Activated CD4-positive, alpha-beta T cell treated with anti-CD3 and anti-CD28 coated beads, Interleukin-2, amount 10 ng/mL, durations not matched to agents 7 days and 5 days (primary cell): ENCODE measurements at places on chromosomes 6 and 20.

DNA sequence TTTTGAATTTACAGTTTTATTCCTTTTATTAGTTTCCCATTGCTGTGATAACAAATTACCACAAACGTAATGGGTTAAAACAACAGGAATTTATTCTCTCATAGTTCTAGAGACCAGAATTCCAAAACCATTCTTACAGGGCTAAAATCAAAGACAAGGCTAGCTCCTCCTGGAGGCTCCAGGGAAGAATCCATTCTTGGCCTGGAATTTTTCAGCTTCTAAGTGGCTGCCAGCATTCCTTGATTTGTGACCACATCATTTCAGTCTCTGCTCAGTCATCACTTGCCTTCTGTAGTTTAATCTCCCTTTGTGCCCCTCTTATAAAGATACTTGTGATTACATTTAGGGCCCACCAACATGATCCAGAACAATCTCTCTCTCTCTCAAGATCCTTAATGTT is 897 bp upstream of the SEL1L2 start:
- DNase-seq, result no peak

GRCh38 chr6:11601776-11602605 is 64.4 kb downstream of the TMEM170B start:
- DNase-seq, result no peak

- DNase-seq, result no peak
These were observed 58.5 kb downstream of the OGFRL1 start for GRCh38 chr6:71347119-71347518.

DNA sequence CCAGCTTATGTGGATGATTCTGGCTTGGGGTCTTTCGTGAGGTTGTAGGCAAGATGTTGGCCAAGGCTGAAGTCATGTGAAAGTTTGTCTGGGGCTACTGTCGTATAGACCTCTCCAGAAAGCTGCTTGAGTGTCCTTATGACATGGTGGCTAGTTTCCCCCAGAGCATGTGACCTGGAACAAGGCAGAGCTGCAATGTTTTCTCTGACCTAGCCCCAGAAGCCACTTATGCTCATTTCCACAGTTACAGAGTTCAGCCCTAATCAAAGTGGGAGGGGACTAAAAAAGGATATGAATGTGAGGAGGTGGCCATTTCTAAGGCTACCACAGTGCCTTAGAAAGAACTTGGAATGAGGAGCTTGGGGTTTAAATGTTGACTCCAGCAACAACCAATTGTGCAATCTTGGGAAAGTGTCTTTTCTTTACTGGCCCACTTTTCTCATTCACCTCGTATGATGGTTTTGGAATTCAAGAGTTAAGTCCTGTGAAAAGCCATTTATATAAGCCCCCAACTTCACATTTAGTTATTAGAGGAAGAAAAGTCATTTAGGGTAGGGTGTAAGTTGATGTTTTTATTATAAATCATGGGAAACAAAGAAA is 5.9 kb upstream of the ASXL1 start:
- DNase-seq, result no peak

DNA sequence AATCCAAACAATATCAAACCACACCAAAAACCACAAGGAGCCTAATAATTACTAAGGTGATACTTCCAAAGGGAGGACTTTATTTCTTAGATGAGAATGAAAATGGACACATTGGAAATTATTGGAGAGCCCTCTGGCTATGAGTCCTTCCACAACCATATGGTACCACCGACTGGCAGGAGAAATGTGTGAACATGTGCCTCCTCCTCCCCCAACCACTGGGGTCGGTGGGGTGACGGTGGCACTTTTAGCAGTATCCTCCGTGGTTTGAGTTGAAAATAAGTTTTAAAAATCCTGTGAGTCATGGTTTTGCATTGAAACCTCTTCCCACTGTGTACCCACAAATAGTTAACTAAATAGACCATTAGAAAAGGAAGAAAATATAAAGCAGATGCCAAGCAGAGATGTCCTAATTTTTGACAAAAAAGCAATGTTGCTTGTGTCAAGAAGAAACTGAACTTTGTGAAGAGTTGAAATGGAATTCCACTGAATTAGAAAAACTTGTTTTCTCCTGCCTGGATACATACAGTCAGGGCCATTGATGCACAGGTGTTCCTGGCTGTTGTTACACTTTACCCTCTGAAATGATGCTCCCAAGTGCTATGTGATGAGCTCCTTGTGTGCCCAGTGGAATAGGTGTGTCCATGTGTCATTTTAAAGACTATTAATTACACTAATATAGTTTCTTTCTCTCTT is 3.2 kb downstream of the EDN1 start:
- no peak for DNase-seq

DNA sequence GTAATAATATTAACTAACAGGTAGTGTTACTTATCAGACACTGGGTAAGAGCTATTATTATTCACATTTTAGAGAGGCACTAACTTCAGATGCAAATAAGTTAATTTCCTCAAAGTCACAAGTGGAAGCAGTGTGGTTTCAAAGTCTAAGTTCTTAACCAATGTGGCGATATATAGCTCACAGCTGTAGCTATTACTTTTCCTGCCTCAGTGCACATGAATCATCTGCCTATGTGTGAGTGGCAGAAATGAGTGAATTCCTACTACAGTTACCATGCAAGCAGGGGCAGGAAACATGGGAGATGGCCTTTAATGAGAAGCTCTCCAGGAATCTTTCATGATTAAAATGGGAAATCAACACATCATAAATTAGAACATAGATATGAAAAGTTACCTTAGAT is 126.2 kb upstream of the EYA4 start:
- DNase-seq, result no peak

DNA sequence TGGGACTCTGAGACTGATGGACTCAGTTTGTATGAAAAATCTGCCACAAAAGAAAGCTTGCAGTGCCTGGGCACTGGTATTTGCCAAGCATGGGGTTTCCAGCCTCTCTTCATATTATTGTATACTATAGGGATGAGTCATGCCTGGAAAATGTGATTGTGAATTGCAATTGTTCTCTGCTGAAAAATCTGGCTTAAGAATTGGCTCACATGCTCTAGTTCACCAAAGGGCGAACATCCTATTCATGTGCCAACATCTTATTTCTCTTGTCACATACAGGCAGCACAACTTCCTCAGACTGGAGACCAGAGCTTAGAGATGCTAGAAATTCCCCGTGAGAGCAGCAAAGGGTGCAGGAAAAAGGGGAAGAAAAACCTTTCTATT is 103.6 kb upstream of the KCNK16 start:
- DNase-seq, result no peak

DNA sequence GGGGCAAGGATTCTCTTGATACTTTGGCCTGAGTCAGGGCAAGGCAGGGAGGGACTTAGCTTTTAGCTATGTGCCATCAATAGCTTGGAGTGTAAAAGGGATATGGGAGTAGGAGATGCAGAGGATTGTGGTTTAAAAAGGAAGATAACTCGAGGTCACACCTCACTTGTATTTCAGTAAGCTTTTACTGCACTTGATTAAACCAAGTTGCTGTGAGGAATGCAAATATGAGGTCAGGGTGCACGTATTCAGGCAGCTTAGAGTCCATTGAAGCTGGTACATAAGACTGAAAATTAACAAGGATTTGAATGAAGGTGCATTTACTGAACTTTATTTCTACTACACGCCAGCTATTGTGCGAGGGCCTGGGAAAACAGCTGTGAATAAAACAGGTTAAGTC is 32.1 kb downstream of the DSTN start:
- DNase-seq, result no peak

- DNase-seq, result no peak
These were observed 677.0 kb upstream of the ID4 start for GRCh38 chr6:19160081-19160730.

DNA sequence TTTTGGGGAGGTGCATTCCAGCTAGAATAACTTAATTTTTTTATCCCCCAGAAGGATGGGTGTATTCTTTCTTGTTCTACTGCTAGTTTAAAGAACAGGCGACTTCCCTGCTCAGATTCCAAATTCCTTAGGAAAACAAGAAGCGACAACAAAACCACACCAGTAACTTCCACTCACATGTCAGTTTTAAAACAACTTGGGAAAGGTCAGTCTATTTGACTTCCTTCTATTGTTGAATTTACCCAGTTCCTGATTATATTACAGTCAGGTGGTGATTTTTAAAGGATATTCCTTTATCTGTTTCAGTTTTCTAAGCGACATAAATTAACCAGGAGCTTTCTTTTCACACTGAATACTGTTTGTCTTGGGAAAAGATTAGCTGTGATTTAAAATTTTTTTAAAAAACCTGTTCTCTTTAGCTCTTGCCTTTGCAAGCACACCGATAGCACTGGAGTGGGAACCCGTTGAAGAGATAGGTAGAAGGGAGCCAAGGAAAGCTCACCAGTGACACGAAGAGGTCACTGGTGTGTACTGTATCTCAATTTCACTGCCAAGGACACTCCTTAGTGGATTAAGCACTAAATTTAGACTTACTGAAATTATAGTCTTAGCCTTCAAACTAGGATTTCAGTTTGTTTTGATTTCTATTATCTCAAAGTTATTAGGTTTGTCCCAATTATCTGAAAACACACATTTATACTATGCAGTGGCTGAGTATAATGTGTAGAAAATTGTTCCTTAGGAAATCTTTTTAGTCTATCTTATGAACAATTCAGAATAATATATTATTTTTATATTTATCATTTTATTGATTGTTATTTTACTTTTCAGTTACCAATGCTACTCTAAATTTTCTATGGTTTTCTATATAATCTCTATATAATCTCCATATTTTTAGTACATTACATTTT is 22.3 kb downstream of the MARCKS start:
- DNase-seq, result no peak

GRCh38 chr6:38846844-38847243 is 131.7 kb downstream of the DNAH8 start:
- no peak for DNase-seq

DNA sequence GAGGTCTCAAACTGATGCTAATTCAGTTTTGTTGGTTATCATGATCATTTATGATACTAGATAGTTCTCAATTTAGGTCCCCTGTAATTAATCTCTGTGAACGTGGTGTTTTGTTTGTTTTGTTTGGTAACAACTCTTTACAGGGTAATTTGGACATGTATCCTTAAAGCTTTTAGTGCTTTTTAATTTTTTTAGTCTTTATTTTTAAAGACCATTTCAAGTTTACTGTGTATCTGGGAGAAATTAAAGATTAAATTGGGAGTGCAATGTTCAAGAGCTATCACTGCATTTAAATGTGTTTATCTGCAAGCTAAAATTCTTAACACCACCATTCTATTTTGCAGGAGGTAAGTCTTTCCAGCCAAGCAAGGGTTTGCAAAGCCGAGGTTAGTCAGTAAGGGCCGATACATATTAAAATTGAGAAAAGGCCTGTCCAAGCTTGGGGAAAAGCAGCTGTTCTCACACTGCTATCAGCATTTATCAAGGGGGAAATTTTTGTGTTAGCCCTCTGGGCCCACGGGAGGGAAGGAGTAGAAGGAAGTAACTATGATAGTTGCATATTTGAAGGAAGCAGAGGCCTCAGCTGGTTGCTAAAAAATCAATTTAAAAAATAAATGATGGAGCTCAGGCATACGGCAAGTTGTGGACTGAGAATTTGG is 59.3 kb upstream of the ZNF217 start:
- no peak for DNase-seq

DNA sequence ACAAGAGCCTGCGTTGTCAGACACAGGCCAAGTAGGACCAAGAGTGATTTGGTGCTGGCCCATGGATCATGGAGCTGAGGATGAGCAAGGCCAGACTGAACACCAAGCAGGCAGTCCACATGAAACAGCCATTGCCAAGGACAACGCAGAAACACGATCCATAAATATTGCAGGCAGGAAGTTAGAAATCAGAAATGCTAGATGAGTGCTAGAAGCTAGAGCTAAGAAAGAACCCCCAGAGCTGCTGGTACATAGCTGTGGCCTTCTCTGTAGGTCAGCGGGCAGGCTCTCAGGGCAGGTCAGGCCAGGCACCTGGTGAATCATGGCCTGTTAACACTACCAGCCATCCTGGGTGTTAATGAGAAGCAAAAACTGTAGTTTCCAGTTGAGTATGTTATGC is 119.7 kb downstream of the ALDH8A1 start:
- DNase-seq, result no peak

DNA sequence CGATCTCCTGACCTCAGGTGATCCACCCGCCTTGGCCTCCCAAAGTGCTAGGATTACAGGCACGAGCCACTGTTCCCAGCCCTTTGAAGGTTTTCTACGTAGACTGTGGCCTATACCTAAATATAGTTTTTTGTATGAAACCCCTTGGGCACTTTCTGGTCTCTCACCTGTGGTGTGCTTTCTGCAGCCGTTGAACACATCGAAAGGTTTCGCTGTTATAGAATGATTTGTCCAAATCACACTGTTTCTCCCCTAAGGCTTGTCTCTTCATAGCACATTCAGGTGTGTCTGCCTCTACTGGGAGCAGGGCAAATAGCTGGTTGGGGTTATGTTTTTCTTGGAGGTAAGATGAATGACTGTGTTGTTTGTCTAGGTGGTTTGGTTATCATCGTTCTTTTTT is 597.9 kb downstream of the RNF144B start:
- DNase-seq, result no peak

DNA sequence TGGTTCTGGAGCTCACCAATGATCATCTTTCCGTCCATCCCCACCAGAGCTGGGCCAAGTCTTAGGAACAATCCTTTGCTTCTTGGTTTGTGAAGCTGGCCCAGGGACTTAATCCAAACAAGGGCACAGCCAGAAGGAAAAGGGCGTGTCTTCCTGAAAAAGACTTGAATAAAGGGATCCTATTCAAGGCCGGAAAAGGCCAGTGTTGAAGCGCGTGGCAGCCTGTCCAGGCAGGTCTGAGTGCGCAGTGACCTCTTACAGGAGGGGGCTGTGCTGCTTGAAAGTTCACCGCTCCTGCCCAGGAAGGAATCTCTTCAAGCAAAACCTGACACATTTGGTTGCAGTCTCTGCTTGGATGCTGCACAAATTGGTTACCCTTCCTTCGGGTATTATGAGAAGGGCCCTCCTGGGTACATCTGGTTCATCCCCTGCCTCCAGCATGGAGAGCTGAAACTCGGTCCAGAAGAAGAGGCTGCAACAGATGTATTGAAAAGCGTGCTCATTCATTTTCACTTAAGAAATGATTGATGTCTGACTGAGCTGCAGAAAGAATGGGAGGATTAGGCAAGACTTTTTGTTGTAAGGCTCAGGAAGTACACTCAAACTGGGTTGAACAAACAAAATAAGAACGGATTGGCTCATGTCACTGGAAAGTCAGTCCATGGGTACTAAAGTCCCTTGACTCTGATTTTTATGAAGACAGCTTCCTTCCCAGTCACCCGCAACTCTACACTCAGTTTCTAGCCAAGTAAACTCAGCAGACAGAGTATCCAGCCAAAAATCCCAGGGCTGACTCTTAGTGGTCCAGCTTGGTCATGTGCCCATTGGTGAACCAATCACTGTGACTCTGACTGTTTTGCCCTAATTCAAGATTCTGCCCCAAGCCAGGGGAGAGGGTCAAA is 136.3 kb downstream of the TFAP2C start:
- no peak for DNase-seq

GRCh38 chr6:39880594-39880993 is 53.7 kb downstream of the MOCS1 start:
- DNase-seq, result no peak
